ENCODE measurements at places on chromosomes 7 and 10.

DNA sequence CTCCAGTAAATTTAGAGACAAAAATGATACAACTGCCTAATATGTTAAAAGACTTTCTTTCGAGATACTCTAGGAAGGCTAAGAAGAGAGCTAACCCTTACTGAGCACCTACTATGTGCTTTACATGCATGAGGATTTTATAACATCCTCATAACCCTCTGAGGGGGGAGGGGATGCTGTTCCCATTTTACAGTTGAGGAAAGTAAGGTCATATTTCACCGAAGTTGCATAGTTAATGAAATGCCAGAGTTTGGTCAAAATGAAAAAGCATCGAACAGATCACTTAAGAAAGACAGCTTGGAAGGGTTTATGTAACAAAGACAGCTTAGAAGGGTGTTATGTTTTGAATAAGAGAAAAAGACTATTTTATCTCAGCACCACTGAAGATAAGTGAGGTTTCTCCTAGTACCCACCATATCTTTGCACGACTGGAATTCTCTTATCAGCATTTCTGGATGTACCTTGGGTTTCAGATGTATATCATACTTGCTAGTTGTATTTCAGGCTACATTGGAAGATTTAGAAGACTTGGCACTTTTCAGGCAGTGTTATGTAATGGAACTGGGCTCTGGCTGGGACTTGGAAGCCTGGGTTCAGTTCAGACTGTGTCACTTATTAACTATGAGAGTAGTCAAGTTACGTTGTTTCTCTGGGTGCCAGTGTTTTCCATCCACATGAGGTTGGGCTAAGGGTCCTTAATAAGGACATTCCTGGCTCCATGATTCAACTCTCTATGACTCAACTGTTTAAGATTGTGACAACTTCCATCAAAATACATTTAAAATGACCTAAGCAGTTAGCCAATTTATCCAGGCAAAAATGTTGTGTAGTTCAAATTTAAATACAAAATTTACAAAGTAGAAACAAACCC, 6.0 kb downstream of the RHOBTB1 start:
- peak; percentile 67 for DNase-seq

DNA sequence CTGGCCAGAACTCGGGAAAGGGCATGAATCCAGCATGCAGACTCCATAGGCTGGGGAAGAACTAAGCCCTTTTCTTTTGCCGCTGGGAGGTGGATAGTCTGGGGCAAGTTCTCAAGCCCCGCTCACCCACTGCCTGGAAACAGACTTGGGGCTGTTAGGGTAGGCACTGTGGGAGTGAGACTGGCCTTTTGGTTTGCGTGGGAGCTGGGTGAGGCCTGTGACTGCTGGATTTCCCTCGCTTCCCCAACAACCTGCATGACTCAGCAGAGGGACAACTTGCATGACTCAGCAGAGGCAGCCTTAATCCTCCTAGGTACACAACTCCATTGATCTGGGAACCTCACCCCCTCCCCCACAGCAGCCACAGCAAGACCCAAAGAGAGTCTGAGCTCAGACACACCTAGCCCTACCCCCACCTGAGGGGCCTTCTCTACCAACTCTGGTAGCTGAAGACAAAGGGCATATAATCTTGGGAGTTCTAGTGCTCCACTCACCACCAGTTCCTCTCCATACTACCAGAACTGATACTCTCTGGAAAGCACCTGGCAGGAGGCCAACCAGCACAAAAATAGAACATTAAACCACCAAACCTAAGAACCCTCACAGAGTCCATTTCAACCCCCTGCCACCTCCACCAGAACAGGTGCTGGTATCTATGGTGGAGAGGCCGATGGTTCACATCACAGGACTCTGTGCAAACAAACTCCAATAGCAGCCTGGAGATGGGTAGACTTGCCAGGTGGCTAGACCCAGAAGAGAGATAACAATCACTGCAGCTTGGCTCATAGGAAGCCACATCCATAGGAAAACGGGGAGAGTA, 81.4 kb upstream of the LAMB4 start:
- DNase-seq = peak; percentile 66

- DNase-seq = no peak
These were observed at the start of gene RAPGEF5 for GRCh38 chr7:22356701-22357310. Gene RAPGEF5 (minus strand): TSS chr7:22357154. CDS start chr7:22357060, 94 bp downstream.

- DNase-seq = no peak
These were observed 6.5 kb downstream of the INPP5A start for GRCh38 chr10:132543916-132544743.

GRCh38 chr7:31284106-31284505, 56.4 kb downstream of the NEUROD6 start:
- no peak for DNase-seq

- DNase-seq = no peak
These were observed 138.0 kb downstream of the AUTS2 start for GRCh38 chr7:69736126-69736810.

DNA sequence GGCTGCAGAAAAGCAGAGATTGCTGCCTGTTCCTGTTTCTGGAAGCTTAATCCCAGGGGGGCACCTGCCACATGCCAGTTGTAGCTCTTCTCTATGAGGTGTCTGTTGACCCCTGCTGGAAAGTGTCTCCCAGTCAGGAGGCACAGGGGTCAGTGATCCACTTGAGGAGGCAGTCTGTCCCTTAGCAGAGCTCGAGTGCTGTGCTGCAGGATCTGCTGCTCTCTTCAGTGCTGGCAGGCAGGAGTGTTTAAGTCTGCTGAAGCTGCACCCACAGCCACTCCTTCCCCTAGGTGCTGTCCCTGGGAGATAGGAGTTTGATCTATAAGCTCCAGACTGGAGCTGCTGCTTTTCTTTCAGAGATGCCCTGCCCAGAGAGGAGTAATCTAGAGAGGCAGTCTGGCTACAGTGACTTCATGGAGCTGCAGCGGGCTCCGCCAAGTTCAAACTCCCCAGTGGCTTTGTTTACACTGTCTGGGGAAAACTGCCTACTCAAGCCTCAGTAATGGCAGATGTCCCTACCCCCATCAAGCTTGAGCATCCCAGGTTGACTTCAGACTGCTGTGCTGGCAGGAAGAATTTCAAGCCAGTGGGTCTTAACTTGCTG, 57.6 kb upstream of the CROT start:
- DNase-seq = no peak

DNA sequence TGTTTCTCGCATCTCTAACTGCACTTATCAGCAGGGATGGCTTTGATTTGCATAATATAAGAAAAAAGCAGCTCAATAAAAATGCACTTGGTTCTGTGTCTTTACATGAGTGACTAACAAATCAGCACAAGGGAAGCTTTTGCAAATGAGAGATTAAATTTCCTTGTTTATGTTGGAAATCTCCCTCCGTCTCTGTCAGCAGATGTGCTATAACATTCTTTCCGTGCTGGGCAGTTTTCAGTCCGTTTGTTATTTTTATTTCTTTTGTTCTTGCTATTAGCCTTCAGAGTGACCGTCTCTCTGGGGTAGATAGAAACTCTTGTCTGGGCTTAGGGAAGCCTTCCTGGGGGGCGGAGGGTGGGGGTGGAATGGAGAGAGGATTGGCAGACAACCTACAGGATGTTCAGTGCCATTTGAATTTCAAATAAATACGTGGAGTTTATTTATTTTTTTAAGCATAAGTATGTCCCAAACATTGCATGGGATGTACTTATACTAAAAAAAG, 96.0 kb downstream of the GATA3 start:
- DNase-seq = no peak

DNA sequence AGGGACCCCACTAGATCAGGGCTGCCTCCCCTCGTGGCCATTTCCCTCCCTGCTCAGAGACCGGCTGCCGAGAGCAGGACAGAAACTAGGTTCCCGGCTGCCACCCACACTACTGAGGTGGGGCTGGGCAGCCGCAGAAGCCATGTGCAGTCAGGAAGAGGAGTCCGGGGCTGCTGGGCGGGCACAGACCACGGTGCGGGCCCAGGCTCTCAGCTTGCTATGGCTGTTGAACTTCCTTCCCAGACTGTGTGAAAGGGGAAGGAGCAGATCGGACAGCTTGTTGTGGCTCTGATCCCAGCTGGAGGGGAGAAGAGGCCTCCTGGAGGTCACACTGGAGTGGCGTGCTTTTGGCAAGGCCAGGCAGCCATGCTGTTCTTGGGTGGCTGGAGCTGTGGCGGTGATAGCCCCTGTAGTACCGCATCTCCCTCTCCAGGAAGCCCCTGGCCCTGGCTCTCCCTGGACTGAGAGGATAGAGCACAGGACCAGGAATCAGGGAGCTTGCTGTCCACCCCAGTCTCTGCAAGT, 56.8 kb downstream of the HK1 start:
- peak; percentile 44 for DNase-seq

DNA sequence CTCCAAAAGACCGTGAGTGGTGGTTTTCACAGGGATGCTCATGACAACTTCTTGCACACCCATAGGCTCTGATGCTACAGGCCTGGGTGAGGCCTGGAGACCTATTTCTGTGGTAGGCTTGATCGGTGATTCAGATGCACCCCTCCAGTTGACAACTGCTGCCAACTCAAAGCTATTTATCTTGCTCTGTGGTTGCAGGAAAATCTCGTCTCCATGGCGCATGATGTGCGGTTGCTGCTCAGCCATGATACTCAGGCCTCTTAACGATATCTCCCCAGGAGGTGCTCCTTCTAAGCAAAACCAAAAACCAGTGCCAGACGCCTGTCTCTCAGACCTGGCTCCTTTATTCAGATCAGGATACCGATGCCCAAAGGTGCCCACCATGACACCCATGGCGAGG, 31.4 kb downstream of the C10orf90 start:
- DNase-seq = no peak

DNA sequence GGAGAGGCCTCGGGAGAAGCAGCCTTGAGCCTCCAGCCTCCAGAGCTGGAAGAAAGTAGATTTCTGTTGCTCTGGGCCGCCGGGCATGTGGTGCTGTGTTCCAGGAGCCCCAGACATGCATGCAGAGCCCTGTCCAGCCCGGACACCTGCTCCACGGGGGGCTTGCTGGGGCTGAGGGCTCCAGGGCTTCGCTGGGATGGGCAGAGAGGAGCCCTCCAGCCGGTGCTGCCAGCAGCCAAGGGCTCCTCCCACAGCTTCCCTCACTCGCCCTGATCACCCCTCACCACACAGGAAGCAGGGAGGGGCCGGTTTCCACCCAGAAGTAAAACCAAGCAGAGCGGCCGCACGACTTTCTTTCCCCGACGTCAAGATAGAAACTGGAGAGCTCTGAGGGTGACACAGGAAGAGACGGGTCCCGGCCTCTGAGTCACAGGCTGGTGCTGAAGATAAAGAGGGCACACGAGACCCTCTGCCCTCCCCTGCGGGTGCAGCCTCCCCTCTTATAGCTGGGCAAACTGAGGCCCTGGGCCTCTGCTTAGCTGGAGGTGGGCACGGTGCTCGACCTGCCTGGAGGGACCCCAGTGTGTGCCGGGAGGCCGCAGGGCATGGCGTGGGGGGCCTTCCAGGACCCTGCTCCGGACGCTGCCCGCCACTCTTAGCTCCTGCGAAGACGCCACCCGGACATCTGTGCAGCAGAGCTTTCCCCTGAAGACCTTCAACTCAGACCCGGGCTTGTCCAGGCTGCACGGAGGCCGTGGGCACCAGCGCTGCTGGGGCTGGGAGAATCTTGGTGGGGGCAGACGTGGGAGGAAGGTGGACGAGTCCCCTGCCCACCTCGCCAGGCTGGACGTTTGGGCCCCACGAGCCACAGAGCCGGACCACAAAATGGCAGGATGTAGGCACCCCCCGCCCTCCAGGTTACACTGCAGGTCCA, 31.1 kb downstream of the ADAP1 start:
- no peak for DNase-seq

GRCh38 chr10:51861051-51861450, 161.7 kb upstream of the CSTF2T start:
- no peak for DNase-seq

- no peak for DNase-seq
These were observed 94.1 kb upstream of the PCBD1 start for GRCh38 chr10:70982443-70982842.
